MG63 (cell line): ENCODE measurements at places on chromosomes 11 and 22. TPM values are rescaled to one million over a fixed set of nuclear protein-coding genes. Genes with fewer than 3 reads are reported as not detected.
A peak's percentile ranks its signal among the peaks of the same experiment; 100 is the strongest.

The DEFB131B gene
- total RNA-seq = not detected in 2 replicates

The RTN4R gene
- total RNA-seq = 0.10 and 5.7 TPM in 2 replicates

The GLYAT gene
- total RNA-seq = not detected in 2 replicates

GRCh38 chr22:47380692-47381091, 618.2 kb downstream of the TBC1D22A start:
- DNase-seq = no peak

The SNRPD3 gene
- 75.1 and 110 TPM in 2 replicates for total RNA-seq

GRCh38 chr11:83006877-83007330, 64.8 kb downstream of the RAB30 start:
- no peak for DNase-seq

DNA sequence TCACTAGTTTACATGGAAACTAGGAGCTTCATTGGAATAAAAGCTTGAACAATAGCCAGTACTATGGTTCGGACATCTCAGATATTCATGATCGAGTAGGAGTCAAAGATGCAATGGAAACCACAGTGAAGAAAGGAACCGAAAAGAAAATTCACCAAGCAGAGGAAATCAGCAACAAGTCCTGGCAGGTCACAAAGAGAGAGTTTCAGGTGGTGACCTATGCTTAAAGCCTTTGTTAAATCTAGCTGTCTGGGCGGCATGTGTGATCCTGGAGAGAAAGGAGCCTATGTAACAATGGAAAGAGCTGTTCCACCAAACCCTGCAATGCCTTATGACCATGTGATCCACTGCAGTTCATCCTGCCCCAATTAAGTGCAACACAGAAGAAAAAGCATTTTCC, 68.9 kb upstream of the POU2AF2 start:
- DNase-seq = no peak

The MAPK8IP1 gene
- total RNA-seq = 2.6 and 15.5 TPM in 2 replicates

The OR5T1 gene
- total RNA-seq = not detected in 2 replicates

DNA sequence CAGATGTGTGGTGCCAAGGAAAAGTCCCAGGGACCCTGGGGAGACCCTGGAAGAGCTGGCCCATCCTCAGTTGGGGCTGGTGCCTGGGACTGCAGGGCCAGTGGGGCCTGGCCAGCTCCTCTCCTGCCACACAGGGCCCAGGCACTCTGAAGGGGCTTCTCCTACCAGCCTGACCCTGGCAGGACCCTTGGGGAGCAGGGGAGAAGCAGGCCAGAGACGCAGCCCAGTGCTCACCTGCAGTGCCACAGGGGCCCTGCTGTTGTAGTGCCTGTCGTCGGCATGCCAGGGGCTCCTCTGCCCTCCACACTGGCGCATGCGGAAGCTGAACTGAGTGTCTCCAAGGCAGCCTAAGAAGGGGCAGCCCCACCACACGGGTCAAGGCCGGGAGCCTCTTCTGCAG, 9.1 kb downstream of the DENND6B start:
- DNase-seq = no peak

DNA sequence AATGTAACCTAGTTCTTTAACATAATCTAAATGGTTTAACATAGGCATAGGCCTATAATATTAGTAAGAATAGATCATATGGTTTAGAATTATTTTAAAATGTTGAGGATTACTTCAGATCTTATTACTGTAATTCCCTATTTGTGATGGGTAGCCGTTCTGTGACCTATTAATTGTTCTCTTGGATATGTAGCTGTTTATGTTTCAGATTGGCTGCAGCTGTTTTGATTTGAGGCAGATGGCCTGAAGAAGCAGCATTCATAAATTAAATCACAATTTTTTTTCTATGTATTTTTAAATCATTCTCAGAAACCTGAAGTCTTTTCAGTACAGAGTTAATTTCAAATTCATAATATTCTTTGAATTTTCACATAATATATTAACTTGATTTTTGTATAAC, 104.5 kb downstream of the PDE3B start:
- no peak for DNase-seq

DNA sequence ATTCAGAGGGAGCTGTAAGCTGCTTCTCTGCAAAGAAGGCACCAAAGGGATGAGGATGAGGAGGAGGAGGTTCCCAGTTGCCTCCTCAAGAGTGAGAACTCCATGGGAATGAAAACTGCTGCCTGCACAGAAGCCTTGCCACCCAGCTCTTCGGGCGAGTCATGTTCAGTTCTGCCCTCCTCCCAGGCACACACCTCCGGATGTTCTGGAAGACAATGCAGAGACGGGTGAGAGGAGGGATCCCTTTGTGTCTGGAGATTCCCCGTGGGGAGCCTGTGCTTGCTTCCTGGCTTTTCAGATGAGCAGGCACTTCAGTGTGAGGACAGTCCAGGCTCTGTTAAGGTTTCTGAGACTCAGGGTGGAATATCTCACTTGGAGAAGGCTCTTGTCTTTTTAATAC, 295.6 kb downstream of the DDX10 start:
- DNase-seq = no peak

- DNase-seq = no peak
Observed at GRCh38 chr11:66850235-66850587, 6.7 kb upstream of the LRFN4 start.

DNA sequence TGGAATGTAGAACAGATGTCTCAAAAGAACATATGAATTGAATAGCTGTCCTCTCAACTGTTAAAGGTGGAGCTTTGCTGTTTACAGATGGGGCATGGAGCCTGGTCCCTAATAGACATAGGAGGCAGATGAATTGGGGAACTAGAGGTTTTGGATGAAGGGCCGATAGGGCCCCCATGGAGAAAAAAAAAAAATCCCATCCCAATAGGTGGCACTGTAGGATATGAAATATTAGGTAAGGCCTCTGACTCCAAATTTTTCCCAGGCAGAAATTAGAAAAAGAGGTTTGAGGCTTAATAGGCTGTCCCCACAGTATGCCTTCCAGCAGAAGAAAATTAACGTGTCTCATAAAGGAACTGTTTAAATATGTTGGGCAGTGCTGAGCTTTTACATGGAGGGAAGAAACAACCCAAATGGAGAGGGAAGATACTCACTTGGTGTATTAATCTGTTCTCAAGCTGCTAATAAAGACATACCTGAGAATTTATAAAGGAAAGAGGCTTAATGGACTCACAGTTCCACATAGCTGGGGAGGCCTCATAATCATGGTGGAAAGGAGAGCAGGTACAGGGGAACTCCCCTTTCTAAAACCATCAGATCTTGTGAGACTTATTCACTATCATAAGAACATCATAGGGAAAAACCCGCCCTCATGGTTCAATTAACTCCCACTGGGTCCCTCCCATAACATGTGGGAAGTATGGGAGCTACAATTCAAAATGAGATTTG, 30.1 kb upstream of the TMEM45B start:
- no peak for DNase-seq

- no peak for DNase-seq
Observed at GRCh38 chr22:19766511-19767426, 6.2 kb downstream of the TBX1 start.

The AMBRA1 gene
- total RNA-seq = 17.0 and 17.7 TPM in 2 replicates

The CNGA4 gene
- not detected in 2 replicates for total RNA-seq

- DNase-seq = peak; percentile 68
Observed at GRCh38 chr22:27094633-27095308, 437.4 kb downstream of the MIAT start.

The P2RX6 gene
- total RNA-seq = 1.1 and 10.0 TPM in 2 replicates

The ZNHIT2 gene
- 12.0 and 14.4 TPM in 2 replicates for total RNA-seq

- DNase-seq = no peak
Observed at GRCh38 chr11:2564008-2564530, 119.3 kb downstream of the KCNQ1 start.

- peak; percentile 55 for DNase-seq
Observed at GRCh38 chr22:24727218-24727851, 47.2 kb downstream of the PIWIL3 start.

DNA sequence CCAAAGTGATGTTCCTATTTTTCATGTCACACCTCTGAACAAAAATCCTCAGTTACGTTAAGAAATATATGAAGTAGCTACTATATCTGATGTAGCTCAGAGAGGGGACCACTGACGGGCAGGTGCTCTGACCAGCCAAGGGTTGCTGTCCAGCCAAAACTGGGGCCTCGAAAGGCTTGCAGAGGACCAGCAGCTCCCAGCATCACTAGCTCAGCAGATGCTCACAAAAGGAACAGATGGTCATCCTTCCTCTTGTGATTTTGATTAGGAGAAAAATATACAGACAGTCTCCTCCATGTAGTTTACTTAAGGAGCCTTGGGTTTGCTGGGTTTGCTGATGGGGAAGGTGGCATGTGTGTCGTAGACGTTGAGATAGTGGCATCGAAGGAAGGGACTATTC, 374.6 kb upstream of the B3GAT1 start:
- no peak for DNase-seq

GRCh38 chr22:35593891-35594470, 23.1 kb downstream of the MB start:
- DNase-seq = no peak

The SLC29A2 gene
- total RNA-seq = not detected in 2 replicates

- no peak for DNase-seq
Observed at GRCh38 chr11:46075168-46075567, 46.1 kb downstream of the PHF21A start.

DNA sequence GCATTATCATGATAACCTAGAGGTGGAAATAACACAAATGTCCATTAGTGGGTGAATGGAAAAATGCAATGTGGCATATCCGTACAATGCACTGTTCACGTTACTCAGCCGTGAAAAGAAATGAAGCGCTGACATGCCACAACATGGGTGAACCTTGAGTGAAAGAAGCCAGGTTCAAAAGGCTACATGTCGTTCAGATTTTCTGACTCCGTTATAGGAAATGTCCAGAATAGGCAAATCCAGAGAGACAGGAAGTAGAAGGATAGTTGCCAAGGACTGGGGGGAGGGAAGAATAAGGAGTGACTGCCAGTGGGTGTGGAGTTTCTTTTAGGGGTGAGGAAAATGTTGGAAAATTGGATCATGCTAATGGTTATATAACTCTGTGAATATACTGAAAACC, 133.8 kb downstream of the ATXN10 start:
- no peak for DNase-seq
